ENCODE measurements at places on chromosomes 3 and 15. TPM values are rescaled to one million over a fixed set of nuclear protein-coding genes. Genes with fewer than 3 reads are reported as not detected.

DNA sequence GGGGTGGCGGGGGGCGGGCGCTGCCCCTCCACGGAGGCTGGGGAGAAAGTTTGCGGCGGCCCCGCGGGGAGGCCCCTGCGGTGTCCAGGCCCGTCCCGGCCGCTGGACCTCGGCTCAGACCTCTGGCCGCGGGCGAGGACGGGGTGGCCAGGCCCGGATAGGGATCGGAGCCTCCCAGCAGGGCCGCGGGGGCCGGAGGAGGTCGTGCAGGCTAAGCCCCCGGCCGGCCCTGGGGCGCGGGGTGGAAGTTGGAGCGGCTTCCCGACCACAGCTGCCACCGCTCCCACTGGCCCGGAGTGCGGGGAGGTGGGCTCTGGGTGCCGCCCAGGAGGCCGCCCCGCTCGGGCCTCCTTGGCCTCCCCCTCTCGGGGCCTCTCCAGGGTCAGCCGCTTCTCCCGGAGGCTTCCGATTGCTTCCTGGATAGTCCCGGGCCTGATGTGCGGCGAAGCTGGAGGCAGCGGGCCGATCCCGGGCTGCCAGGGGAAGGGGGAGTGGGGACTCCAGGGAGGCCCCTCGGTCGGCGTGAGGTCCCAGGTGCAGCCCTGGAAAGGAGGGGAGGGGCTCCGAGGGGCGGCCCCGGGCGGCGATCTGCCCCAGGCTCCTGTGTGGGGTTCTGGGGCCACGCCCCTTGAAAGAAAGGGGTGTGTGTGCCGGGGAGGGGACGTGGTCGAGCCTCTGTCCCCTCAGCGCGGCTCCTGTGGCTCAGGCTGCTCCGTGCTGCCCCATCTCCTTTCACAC lies 907 bp downstream of the PLXNA1 start:
- no peak for DNase-seq
- no peaks in the 10 kb centered on the region for H3K27me3 ChIP-seq
- H3K27ac ChIP-seq = no peak overlapping the region
- no peaks in the 10 kb centered on the region for H3K4me1 ChIP-seq
- H3K4me3 ChIP-seq = peak overlapping the region; percentile 47
- H3K36me3 ChIP-seq = no peaks in the 10 kb centered on the region

- H3K27me3 ChIP-seq = no peaks in the 10 kb centered on the region
- H3K4me3 ChIP-seq = no peak overlapping the region
- peaks cover 14% of the 10 kb centered on the region for H3K4me1 ChIP-seq
- no peak overlapping the region for H3K27ac ChIP-seq
Observed at GRCh38 chr3:194573680-194574437, 59.4 kb downstream of the TMEM44 start.

- no peaks in the 10 kb centered on the region for H3K36me3 ChIP-seq
- no peak overlapping the region for H3K4me3 ChIP-seq
- H3K27me3 ChIP-seq = no peaks in the 10 kb centered on the region
- H3K27ac ChIP-seq = no peak overlapping the region
- H3K4me1 ChIP-seq = no peaks in the 10 kb centered on the region
Observed at GRCh38 chr15:25712192-25712960, 150.8 kb downstream of the ATP10A start.

DNA sequence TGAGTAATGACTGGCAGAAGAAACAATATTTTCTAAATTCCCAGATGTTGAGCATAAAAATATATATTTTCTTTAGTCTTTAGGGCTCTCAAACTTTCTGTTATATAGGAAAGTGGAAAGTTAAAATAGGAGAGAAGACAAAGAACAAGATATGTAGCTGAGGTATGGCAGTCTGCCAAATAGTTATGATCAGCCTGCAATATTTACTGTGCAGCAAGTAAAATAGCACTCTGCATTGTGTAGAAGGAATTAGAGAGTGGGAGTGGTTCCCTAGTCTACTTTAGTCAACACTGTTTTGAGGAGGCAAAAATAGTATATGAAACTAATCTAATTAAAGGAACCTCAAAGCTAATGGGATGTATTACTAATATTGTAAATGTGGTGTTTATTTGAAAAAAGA lies 978.1 kb upstream of the ALCAM start:
- H3K27ac ChIP-seq = no peak overlapping the region
- no peak for DNase-seq
- no peaks in the 10 kb centered on the region for H3K4me1 ChIP-seq

GRCh38 chr3:62049033-62049432 lies 324.3 kb downstream of the FEZF2 start:
- no peak for DNase-seq
- no peak overlapping the region for H3K4me3 ChIP-seq
- H3K27ac ChIP-seq = no peak overlapping the region
- no peaks in the 10 kb centered on the region for H3K4me1 ChIP-seq
- no peaks in the 10 kb centered on the region for H3K36me3 ChIP-seq

- no peaks in the 10 kb centered on the region for H3K4me1 ChIP-seq
- no peaks in the 10 kb centered on the region for H3K27me3 ChIP-seq
- no peak overlapping the region for H3K4me3 ChIP-seq
Observed at GRCh38 chr3:174482541-174482940, 376.6 kb upstream of the NAALADL2 start.

DNA sequence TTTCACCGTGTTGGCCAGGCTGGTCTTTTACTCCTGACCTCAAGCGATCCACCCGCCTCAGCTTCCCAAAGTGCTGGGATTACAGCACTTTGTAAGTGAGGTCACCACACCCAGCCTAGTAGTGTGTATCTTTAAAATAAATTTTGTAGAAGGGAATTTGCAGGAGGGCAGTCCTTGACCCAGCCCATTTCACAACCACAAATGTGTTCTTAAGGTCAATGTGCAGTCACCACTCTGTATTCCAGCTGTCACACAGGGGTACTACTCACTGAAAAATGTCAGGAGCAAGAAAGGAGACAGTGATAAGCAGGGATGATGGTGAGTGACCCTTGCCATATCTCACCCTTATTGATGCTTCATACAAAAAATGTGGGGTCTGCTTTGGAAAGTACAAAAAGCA lies 98.5 kb downstream of the FRMD5 start:
- H3K36me3 ChIP-seq = no peaks in the 10 kb centered on the region
- H3K4me1 ChIP-seq = peaks cover 15% of the 10 kb centered on the region
- no peak overlapping the region for H3K27ac ChIP-seq
- no peaks in the 10 kb centered on the region for H3K27me3 ChIP-seq
- no peak overlapping the region for H3K4me3 ChIP-seq

Gene A4GNT
- not detected for total RNA-seq

Gene SLCO2A1
- total RNA-seq = 1.3 TPM

Gene CX3CR1
- total RNA-seq = 0.26 TPM

Data from right lobe of liver (tissue), 6 donors.